ENCODE measurements at places on chromosomes 6 and 20. TPM values are rescaled to one million over a fixed set of nuclear protein-coding genes. Genes with fewer than 3 reads are reported as not detected.

PACRG gene
- total RNA-seq = not detected

DNA sequence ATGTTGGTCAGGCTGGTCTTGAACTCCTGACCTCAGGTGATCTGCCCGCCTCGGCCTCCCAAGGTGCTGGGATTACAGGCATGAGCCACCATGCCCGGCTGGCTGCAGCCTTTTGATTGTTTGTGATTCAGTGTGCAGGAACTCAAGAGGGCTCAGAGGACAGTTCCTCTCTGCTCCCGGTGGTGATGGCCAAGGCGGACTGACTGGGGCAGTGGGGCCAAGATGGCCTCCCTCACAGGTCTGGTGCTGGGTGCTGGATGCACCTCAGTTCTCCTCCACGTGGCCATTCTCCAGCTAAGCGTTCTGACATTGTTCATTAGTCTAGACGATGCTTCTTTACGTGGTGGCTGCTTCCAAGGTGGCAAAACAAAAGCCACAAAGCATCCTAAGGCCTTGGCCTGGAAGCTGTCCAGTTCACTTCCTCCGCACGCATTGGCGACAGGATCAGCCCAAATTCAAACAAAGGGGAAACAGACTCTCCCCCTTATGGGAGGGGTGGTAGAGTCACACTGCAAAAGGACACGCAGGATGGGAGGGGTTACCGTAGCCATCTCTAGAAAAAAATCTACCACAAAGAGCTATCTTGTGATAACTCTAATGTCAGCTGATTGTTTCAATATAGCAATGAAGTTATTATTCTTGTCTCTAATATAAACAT, 146.9 kb downstream of the FOXC1 start:
- no peaks in the 10 kb centered on the region for H3K27me3 ChIP-seq
- H3K27ac ChIP-seq = no peak overlapping the region
- H3K4me1 ChIP-seq = peaks cover 2% of the 10 kb centered on the region
- no peak for DNase-seq

DNA sequence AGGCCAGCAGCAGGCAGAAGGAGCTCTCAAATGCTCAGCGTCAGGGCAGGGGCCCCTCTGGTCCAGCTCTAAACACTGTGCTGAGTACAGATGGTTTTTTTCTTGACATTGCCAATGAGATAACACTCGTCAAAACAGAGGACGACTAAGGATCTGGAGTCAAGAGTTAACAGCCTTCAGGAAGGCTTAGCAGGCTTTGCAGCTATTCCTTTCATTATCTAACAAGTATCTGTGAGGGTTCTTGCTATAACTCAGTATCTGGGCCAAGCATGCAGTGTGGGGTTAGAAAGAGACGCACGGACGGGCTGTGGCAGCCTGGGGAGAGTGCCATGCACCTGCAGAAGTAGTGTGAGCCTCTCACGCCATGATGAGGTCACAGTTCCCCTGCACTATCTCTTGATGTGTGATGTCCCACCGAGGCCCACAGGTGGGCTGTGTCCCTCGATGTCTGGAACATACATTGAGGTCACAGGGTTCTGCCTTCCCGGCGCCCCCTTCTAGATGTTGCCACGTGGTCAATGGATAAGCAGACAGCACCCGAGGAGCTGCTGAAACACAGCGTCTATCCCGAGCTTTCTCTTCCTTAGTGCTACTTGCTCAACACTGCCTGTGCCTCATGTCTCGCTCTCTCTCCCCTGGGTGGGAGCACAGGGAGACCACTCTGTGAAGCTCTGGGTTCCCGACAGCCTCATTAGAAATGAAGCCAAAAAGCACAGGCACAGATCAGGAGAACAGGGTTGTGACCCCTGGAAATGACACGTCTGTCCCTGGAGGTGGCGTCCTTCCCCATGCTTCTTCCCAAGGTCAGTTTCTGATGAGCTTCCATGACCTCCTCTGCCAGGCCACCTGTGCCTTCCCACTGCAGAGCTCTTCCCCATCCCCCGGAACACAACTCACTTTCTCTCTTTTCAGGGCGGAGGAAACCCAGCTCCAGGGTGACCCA, 85.5 kb upstream of the RPS6KA2 start:
- no peaks in the 10 kb centered on the region for H3K36me3 ChIP-seq
- peaks cover 18% of the 10 kb centered on the region for H3K27me3 ChIP-seq
- no peak overlapping the region for H3K4me3 ChIP-seq

- H3K36me3 ChIP-seq = no peaks in the 10 kb centered on the region
- no peak overlapping the region for H3K27ac ChIP-seq
- DNase-seq = no peak
Measured at GRCh38 chr6:146433881-146434731, 109.5 kb upstream of the RAB32 start.
